ENCODE measurements at places on chromosomes 1 and 21.

DNA sequence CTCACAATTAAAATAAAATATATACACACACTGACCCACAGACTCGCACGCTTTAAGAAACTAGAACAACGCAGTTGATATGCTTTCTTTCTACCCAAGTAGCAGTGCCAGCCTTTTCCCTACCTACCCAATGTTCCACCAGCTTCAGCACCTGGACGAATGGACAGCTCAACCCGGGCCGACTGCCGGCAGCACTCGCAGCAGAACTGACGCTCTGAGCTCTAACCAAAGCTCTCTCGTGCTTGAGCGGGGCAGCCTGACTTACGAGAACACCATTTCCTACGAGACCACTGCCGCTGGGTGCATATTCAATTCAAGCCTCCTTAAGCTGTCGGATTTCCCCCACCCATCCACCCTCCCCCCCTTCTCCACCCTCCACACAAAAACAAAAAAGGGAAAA, 127.4 kb upstream of the DPYD start:
- no peak for DNase-seq

- no peak for DNase-seq
These were observed 20.9 kb downstream of the URB1 start for GRCh38 chr21:32371913-32372314.

DNA sequence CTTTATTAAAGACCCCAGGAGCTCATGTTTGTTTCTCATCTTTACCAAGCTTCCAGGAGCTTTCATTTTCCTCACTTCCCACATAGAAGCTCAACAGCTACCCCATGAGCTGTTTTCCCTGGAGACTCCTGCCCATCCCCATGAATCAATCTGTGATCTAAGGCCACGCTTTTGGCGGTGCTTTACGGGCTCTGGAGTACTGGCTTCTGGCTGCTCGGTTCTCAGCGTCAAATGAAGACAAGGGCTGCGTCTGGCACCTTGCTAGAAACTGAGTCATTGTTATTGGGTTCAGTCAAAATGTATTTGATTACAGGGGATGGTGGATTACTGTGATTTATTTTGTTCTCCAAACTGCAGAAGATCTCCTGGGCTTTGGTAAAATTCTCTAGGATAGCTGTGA, 39.9 kb downstream of the ACP6 start:
- DNase-seq, result no peak

DNA sequence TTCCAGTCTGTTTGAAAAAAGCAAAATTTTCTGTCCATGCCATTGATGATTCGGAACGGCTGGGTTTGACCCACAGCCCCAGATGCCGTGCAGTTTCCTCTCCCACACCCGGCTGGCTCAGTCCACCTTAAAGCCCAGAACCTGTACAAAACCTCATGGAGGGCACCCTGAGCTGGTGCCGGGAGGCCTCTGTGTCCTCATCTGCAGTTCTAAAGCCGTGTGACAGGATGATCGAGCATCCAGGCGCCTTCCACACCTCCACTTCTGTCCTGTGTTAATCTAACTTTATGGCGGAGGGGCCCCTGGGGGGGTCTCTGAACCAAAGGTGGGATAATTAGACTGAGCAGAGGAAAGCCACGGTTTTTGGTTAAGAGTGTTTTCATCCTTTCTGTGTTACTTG, 49.6 kb downstream of the SLC37A1 start:
- no peak for DNase-seq

DNA sequence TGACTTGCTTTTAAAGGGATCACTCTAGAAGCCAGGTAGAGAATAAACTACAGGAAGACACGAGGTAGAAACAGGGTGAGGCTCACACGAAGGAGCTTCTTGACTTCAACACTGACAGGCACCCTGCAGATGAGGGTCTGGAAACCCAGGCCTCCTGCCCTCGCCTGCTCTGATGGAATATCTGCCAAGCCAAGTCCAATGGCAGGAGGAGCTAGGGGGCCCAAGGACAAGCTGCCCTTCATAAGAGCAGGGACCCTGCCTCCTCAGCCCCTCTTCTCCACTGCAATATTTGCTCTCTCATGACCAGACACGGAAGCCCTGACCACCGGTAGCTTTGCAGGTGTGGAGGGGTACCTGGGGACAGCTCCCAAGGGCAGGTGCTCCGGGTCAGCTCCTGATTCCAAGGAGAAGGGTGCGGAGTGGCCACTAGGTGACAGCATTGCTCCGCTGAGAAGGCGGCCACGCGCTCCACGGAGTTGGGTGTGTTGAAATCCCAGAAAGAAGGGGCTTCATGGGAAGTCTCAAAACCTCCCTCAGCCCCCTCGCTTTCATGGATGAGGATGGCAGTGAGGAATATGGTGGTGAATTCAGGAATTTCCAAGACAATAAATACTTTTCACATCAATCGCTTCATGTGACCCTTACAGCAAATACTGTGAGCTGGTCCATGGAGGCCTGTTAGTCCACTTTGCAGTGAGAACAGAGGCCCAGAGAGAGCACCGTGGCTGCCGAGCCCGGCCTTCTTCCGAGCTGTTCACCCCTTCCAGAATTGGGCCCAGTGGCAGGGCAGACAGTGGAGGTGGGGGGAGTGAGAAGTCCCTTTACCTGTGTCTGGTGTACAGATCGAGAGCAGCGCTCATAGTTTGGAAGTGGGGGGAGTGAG, 33.2 kb upstream of the PAX7 start:
- no peak for DNase-seq

All from vagina (tissue), 2 donors.